AG08396 (cell line): ENCODE measurements at places on chromosomes 2 and 18.

- DNase-seq: no peak
These were observed 72.5 kb upstream of the HDAC4 start for GRCh38 chr2:239473211-239473805.

DNA sequence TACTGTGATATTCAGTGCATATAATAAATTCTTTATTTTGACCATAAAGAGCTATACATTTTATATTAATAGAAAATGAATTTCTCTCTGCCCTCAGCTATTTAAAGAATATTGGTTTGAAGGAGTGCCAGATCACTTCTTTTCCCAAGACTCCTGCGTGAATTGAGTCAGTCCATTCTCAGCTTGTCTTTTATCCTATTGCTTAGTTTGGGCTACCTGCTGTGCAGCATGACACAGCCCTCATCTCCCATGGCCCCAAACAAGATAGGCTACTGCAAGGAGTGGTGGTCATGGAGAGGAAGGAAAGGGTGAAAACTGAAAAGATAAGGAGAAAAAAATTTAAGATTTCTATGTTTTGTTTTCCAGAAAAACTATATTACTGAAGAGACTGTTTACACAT is 10.1 kb upstream of the FBXO11 start:
- no peak for DNase-seq

- DNase-seq: peak; percentile 61
These were observed 2.5 kb downstream of the SP100 start for GRCh38 chr2:230418341-230419016.

- DNase-seq: no peak
These were observed 34.7 kb downstream of the TRABD2A start for GRCh38 chr2:84846041-84846663.

- DNase-seq: no peak
These were observed 31.1 kb upstream of the GPC1 start for GRCh38 chr2:240404174-240404852.

DNA sequence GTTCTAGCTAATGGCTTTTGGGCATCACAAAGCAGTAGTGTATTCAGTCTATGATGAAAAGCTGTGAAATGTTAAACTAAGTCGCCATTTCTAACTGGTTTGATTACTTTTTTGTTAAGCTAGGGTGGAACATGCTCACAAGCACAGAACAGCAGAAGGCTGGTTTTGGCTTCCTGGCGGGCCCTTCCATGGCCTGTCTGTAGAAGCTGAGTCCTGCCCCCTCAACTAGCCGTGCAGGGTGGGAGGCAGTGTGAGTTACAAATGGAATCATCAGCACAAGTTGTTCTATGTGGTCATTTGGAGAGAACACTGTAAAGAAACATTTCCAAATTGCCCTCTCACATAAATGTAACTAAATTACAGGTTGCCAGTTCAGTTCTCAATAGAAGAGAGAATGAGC is 290.8 kb downstream of the ALPK2 start:
- no peak for DNase-seq

GRCh38 chr2:202133200-202133908 is 60.3 kb downstream of the KIAA2012 start:
- no peak for DNase-seq

- no peak for DNase-seq
These were observed 220.6 kb downstream of the SETBP1 start for GRCh38 chr18:44901283-44901682.

DNA sequence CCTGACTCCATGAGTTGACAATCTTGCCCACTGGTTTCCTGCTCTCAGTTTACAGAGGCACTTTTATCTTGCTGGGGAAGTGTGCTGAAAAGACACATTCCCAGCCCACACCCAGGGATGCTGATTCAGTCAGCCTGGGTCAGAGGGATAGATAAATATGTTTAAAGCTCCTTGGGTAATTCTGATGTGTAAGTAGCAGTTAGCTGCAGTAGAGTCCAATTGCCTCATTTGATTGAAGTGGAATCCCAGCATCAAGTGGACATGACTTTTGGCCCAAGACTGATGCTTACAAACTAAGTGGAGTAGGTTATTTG is 29.4 kb downstream of the PSD4 start:
- no peak for DNase-seq

GRCh38 chr18:21602299-21602587 is 1.7 kb upstream of the ESCO1 start:
- no peak for DNase-seq

DNA sequence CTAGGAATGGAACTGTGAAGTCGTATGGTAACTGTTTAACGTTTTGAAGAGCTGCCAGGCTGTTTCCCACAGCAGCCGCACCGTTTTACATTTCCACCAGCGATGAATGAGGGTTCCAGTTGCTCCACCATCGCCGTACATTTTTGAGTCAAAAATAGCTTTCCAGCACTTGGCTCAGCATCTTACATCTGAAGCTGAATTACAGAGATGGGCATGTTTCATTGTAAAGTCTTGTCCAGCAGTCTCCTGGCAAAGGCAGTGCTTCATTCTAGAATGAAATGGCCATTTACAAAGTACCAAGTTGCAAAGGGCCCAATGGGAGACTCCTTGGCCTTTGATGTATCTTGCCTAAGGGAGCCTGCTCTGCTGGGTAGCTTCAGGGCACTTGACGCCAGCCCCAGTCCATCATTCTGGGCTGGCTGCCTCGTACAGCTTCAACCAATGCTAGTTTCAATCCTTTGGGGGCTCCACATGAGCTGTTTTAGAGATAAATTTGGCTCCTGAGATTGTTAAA is 45.1 kb downstream of the ATIC start:
- DNase-seq: no peak
